ENCODE measurements at places on chromosomes 3 and 15.

GRCh38 chr15:90054618-90055097 is 47.6 kb downstream of the IDH2 start:
- no peak for DNase-seq

DNA sequence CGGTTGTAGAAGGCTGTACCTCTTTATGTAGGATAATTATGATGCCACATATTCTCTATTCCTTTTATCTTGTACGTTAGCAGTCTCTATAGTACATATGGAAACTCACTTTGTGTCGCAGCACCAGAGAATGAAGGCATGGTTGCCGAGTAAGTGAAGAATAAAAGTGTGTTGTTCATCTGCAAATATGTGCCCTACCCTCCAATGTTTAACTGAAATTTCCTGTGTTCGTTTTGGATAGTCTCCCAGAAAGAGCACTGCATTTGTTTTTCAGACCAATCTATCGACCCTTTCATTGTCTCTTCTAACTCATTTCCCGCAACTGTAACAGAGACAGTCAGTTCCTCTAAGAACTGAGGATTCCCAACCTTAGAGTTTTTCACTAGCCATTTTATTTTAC is 592.8 kb downstream of the TUSC7 start:
- DNase-seq = no peak

DNA sequence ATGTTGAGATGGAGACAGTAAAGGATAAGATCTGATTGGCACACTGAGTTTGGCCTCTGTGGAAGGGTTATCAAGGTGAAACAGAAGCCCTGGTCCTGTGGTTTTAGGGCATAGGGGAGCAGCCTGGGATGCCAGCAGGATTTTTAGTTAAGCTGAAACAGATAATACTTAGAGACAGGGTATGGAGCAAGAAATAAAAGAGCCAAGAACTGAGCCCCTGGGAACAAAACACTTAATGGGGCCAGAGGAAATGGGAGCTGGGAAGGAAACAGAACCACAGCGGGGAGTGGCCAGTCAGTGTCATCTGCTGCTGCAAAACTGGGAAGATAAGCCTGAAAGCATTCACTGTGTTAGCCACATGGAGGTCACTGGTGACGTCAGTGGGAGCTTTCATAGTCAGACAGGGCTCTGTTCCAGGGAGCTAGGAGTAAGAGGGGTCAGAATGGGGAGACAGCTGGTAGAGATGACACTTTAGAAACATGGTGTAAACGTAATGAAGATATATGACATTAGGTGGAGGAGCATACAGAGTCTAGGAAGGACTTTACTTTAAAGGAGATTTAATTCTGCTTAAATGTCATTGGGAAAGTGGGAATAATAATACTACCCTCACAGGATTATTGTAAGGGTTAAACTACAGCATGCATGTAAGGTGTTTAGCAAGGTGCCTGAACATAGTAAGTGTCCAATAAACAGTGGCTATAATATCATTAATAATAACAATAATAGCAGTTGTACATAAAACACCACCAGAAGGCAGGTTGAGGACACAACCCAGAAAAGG is 172.7 kb upstream of the CTNNB1 start:
- no peak for DNase-seq

DNA sequence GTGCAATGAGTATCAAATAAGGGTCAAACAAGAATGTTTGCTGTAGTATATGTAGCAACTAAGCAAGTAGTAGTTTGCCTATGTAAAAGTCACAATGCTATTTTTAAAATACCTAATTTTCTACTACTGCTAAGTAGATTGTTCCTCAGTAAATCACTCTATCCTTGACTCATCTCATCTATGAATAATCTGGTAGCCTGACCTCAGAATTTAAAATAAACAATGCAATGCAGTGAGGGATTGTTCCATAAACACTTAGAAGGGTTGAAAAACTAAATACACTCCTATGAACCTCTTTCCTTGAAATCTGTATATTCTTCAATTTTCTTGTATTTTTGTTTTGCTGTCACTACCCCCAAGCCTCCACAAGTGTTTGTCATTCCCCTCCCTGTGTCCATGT is 253.3 kb downstream of the TBC1D5 start:
- DNase-seq = no peak

DNA sequence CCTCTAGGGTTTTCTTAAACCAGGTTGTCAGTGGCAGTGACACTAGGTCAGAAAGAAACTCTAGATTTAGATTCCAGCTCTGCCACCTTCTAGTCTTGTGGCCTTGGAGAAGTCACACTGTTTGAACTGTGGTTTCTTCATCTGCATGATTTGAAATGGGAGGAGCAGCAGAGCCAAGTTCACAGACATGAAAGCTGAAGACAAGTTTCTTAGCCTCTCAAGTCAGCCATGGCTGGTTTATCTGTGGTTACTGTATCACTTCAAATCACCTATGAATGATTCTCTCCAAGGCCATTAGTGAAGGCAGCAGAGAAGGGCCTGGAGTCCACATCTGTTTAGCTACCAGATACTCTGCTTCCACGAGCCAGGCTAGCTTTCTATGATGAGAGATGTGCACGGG is 15.6 kb downstream of the CLEC3B start:
- DNase-seq = no peak

DNA sequence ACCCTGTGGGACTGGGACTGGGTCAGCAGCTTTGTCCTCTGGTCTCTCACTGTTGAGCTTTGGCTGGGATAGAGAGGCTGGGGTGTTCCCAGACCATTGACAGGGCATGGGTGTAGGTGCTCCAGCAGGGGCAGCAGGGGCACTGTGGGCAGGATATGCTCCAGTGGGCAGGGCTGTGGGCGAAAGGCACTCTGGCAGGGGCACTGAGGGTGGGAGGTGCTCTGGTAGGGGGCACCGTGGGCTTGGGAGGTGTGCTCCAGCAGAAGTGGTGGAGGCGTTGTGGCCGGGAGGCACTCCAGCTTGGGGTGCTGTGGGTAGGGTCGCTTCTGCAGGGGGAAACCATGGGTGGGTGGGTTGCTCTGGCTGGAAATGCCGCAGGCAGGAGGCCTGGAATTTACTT is 62.1 kb downstream of the LRRC49 start:
- no peak for DNase-seq

DNA sequence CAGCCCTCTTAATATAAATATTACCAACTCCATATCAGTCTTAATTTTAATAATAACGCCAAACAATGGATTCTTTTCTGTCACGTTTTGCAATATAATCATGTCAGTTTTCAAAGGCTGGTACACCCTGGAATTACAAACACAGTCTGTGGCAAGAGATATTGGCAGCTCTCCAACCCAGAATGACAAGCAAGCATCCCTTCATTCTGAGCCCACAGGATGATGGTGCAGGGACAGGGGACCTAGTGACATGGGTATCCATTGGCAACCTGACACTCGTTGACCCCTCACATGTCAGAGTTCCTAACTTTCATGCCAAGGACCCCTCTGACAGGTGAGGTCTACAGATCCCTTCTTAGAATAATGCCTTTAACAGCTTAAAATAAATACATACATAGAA is 154.5 kb upstream of the TSC22D2 start:
- DNase-seq = peak; percentile 73

DNA sequence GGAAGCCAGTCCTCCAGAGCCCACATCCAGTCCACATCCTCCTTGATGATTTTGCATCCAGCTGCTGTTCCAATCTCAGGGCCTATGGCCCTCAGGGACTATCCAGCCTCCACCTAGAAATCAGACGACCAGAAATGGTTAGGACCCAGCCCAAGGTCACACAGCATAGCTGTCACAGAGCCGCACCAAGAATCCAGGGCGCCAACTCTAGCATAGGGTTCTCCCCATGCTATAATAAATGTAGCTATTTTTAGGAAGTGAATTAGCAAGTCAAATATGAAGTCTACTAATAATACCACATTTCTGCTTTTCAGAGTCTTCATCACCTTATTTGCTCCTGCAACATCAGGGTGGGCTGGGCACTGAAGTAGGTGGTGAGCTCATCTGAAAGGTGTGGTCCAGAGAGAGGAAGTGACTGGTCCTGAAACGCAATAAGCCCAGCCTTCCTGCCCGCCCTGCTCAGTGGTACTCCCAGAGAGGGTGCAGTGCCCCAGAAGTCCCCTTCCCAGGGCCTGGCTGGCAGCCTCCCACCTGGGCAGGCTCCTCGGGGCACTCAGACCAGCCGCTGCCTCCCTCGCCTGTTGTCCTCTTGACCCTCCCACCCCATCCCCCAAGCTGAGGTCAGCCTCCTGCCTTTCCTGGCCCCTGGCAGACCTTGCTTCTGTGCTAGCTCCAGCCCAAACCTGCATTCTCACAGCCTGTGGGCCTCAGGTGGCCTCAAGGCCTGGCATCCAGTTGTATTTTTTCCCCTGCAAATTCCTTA is 17.6 kb upstream of the CYP11A1 start:
- no peak for DNase-seq

DNA sequence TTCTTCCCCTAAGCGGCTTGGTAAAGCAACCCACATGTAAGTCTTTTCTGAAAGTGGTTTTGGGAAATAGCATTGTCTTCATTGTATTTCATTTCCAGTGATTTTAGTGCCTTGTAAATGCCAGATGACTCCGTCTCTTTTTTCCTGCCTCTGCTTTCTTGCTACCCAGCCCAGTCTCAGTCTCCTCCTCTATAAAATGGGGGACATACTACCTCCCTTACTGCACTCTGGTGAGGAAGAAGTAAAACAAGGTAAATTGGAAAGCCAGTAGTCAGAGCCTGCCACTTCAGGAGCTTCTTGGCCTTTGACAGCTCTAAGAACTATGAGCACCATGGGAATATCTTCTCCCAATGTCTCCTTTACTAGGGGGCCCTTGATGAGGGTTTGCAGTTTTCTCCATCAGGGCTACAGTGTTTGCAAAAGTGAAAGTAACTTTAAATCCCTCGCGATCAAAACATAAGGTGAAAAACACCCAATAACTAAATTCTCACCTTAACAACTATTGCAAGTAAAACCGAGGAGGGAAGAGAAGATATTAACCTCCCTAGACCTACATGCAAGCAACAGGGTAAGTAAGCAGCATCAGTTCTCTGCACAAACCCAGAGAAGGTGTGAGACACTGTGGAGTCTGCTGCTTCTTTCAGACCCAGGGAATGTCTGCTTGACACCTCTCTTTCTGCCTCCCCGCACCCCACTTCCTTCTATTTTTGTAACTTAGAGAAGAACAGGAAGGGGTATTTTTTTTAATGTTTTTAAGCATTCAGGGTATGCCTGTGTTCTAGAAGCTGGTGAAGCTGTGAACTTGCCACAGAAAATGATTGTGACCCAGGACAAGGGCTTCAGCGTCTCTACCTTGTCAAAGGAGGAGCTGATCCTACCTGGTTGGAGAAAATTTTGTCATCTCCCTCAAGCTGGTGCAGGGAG is 159.1 kb upstream of the EOMES start:
- no peak for DNase-seq

- no peak for DNase-seq
Measured at GRCh38 chr3:193816656-193817311, 223.8 kb downstream of the OPA1 start.

GRCh38 chr3:123467046-123467445 is 18.2 kb upstream of the ADCY5 start:
- DNase-seq = no peak

DNA sequence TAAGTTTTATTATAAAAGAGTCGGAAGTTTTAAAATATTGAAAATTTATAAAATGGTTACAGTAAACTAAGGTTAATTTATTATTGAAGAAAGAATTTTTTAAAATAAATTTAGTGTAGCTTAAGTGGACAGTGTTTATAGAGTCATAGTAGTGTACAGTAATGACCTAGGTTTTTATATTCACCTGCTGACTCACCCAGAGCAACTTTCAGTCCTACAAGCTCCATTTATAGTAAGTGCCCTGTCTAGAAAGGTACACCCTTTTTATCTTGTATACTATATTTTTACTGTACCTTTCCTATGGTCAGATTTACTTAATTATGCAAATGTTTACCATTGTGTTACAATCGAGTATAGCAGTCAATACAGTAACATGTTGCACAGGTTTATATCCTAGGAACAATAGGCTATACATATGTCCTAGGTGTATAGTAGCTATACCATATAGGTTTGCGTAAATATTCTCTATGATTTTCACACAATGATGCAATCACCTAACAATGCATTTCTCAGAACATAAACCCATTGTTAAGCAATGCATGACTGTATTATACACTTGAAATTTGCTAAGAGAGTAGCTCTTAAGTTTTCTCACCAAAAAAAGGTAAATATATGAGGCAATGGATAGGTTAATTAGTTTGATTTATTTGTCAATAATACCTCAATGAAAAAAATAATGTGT is 106.9 kb upstream of the CD96 start:
- no peak for DNase-seq

GRCh38 chr15:48385031-48385830 is 54.0 kb downstream of the DUT start:
- no peak for DNase-seq

GRCh38 chr3:134693226-134693625 is 42.4 kb upstream of the KY start:
- no peak for DNase-seq

DNA sequence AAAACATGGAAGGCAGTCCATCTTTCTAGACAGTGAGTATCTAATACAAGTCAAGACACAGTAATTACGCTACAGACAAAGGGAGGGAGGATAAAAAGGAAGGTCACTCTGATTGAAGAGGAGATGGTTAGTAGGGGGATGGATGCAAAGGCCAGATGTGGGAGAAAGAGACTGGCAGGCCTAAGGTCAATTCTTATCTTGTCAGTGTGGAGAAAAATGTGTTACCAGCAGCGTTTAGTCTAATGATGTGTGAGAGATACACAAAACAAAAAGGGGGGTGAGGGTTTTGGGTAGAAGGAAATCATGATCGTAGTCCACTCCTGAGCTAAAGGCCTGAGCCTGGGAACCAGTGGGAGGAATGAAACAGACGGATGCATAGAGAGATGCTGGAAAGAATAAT is 46.7 kb downstream of the RFTN1 start:
- no peak for DNase-seq

DNA sequence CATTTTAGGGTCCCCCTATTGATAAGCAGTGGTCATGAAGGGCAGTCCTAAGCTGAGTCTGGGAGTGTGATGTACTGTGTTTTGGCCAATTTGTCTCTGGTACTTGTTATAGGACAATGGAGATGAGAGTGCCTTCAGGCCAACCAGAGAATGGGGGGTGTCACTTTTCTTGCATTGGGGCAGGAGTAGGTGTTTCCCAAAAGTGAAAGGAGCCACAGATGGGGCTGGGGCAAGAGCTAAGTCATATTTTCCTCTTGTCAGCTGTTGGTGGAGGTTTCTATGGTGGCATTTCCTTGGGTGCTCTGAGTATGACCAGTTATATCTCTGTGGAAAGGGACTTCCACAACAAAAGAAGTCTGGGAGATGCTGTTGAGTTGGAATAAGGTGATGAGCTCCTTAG is 24.7 kb upstream of the BSN start:
- DNase-seq = no peak

DNA sequence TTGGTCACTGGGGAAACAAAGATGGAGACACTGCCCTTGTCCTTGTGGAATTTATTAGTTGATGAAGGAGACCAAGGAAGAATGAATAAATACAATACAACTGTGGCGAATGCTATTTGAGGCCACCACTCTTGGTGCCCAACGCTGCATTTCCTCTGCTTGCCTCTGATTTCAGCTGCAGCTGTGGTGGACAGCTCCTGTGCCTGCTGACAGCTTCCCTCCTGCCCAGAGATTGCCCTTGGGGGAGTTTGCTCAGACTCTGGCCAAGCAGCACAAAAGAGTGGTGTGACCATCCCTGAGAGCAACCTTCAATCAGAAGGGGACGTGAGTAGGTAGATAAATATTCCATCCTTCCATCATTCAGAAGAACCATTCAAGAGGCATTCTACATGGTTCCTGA is 64.6 kb upstream of the FHIT start:
- no peak for DNase-seq

Data from NCI-H1694 (cell line).